Kidney epithelial cell (primary cell): ENCODE measurements at places on chromosomes 11 and 22. TPM values are rescaled to one million over a fixed set of nuclear protein-coding genes. Genes with fewer than 3 reads are reported as not detected.

KRTAP5-7 gene
- not detected in 2 replicates for total RNA-seq

SCGB1C1 gene
- not detected in 2 replicates for total RNA-seq

NAALAD2 gene
- total RNA-seq, result 0.27 and 0.88 TPM in 2 replicates

GALNT18 gene
- 5.6 and 6.6 TPM in 2 replicates for total RNA-seq

DRICH1 gene
- total RNA-seq, result not detected in 2 replicates

MAPK8IP1 gene
- 13.2 and 14.8 TPM in 2 replicates for total RNA-seq

IGF2 gene
- 8.7 and 11.4 TPM in 2 replicates for total RNA-seq

MMP1 gene
- 3.7 and 6.0 TPM in 2 replicates for total RNA-seq

SLC5A1 gene
- 0.38 and 0.55 TPM in 2 replicates for total RNA-seq

GGA1 gene
- total RNA-seq, result 65.9 and 75.2 TPM in 2 replicates

C22orf31 gene
- not detected in 2 replicates for total RNA-seq

ALG12 gene
- total RNA-seq, result 24.3 and 26.2 TPM in 2 replicates

DEFB131B gene
- not detected in 2 replicates for total RNA-seq

E2F8 gene
- total RNA-seq, result 0.04 and 0.14 TPM in 2 replicates

DNA sequence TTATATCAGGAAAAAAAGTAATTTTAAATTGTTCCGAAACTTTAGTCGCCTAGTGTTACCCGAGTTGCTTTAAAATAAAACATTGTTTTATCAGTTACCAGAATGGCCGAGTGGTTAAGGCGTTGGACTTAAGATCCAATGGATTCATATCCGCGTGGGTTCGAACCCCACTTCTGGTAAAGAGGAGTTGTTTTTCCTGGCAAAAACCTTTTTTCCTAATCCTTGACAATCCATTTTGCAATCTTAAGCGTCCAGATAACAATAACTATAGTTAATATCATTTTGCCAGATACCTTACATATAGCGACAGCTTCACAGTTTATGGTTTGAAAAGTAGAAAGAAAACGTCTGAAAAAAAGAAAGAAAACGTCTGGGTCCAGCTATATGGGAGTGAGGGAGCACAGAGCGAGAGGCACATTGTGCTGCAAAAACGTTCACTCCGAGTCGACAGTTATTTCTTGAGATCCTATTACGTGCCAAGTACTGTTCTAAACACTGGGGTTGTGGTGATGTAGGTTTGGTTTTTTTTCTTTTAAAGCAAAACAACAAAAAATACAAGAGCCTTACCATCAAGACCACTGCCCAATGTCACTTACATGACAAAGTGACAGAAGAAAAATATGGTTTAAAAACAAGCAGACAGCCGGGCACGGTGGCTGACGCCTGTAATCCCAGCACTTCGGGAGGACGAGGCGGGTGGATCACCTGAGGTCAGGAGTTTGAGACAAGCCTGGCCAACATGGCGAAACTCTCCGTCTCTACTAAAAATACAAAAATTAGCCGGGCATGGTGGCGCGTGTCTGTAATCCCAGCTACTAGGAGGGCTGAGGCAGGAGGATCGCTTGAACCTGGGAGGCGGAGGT, 40.6 kb downstream of the OR4D9 start:
- DNase-seq, result no peak

GRCh38 chr11:120179057-120179672, 31.7 kb upstream of the OAF start:
- no peak for DNase-seq

DNA sequence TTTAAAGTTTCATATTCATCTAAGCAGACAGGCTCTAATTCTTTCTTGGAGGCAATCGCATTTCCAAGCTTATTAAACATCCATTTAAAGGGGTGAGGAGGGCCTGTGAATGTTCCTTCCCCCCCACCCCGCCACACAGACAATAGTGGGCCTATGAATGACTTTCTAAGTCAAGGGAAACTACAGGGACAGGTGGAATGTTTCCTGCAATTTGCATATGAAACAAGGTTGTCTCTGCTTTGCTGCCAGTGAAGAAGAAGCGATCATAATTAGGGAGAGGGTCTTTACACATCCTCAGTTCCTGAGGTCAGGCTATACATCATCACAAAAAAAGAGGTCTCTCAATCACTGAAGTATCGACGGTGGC, 127.9 kb upstream of the OPCML start:
- no peak for DNase-seq

- no peak for DNase-seq
Observed at GRCh38 chr22:30224161-30224857, 22.2 kb downstream of the LIF start.

GRCh38 chr22:22167791-22168189, 76.8 kb upstream of the VPREB1 start:
- no peak for DNase-seq

DNA sequence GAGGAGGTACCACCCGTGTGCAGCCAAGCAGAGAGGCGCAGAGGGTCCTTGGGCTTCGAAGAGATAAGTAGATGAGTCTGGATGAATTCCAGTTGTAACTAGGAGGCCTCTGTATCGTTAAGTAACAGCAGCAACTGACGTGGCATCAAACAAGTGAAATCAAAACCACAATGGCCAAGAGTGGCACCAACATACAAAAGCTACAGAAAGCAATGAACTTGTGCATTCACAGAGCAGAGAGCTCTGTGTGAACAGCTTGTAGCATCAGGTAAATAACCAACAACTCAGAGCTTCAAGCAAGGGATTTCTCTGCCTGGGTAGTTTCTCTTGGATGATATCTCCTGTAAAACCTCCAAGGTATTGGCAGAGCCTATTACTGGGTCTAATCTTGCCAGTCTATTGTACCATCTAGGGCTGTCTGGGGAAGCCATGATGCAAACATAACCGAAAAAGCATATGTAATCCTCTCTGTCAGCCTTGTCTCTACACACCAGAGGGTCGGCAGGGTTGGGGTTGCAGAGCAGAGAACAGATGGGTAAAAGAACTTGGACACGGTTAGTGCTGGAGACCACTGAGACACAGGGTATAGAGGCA, 83.1 kb upstream of the USP47 start:
- DNase-seq, result no peak

- peak; percentile 63 for DNase-seq
Observed at GRCh38 chr11:75428281-75428724, 4.7 kb downstream of the KLHL35 start.

DNA sequence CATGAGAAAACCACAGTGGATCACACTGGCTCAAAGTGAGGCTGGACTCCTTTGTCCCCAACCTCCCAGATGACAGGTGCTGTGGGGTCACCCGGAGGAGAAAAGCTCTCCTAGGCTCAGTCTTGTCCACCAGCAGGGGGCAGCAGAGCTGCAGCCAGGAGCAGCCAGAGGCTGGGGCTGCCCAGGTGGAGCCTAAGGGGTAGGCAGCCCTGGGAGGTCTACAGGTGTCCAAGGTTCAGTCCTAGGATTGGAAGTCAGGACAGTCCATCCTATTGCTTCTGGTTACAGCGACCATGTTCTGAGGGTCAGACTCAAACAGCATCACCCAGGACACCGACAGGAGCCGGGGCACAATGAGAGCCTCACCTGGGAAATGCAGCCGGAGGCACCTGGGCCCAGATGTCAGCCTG, 77.6 kb upstream of the IGLL5 start:
- no peak for DNase-seq

- DNase-seq, result no peak
Observed at GRCh38 chr22:17120281-17120680, 879 bp downstream of the TMEM121B start.

GRCh38 chr11:31199378-31199777, 170.2 kb downstream of the DCDC1 start:
- no peak for DNase-seq

GRCh38 chr11:8067929-8068575, 13.0 kb upstream of the TUB start:
- no peak for DNase-seq

DNA sequence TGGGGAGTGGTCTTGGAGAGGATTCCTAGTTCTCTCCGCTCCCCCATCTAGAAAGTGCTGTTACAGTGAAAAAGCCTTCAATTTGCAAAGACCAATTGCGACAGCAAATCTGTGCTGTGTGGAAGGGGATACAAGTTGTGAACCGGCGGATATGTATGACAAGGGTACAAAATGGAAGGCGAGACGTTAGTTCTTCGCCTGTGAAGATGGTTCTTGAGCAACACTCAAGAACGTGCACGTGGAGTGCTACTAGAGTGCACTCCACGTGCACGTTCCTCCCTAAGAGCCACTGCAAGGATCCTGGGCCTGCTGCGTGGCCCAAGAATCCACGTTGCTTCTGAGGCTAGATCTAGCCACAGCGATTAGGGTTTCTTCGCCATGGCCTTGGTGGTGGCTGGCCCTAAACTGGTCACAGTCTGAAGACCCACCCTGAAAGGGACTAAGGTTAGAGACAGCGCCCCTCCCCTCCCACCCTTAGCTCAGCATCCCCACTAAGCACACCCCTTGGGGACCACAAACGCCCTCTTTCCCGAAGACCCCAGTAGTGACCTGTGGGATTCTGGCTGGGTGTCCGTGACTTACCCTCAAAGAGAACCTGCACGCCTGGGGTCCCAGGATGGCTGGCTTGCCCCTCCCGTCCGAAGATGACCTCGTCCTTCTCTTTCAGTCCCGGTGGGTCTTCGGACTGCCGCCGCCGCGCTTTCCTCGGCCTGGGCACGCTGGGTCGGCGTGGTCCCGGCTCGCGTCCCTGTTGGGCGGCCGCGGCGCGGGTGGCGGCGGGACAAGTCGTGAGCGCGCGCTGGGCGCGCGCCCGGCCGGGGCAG, 519 bp upstream of the PDE3B start:
- DNase-seq, result no peak

GRCh38 chr11:9953994-9954626, 290.2 kb downstream of the SWAP70 start:
- DNase-seq, result no peak

DNA sequence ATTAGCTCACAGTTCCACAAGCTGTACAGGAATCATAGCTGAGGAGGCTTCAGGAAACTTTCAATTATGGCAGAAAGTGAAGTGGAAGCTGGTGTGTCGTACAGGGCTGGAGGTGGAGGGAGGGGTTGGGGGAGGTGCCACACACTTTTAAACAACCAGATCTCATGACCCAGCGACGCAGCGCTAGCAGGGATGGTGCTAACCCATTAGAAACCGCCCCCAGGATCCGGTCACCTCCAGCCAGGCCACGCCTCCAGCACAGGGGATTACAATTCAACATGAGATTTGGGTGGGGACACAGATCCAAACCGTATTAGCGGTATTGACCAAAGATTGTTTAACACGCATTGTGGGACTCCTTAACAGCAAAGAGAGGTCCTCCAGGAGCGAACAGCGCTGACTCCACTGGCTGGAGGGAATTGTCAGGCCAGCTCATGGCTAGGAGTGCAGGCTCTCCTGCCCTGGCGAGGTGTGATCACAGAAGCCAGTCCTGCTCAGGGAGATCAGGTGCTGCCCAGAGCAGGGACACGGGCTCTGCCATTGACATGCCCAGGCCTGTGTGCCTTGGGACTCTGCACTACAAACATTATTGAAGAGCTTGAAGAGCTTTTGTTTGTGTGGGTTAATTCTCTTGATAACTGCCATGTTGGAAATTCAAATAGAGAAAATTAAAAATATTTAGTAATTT, 215.3 kb downstream of the TBC1D22A start:
- no peak for DNase-seq

DNA sequence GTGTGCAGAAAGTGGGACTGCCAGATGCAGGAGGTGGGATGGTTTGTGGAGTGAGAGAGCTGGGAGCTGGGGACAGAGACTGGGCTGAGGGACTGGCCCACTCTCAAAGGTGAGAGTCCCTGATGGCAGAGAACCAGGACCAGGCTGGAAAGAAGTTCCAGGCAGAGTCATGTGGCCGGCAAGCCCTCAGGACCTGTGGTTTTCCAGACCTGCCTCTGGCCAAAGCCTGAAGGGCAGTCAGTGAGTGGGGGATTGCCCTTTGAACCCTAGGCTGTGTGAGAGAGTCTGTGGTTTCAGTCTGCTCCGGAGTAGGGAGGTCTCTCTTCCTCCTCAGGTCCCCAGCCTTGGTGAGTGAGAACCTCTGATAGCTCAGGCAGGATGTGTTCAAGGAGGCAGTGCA, 17.0 kb downstream of the KCNC1 start:
- DNase-seq, result no peak

DNA sequence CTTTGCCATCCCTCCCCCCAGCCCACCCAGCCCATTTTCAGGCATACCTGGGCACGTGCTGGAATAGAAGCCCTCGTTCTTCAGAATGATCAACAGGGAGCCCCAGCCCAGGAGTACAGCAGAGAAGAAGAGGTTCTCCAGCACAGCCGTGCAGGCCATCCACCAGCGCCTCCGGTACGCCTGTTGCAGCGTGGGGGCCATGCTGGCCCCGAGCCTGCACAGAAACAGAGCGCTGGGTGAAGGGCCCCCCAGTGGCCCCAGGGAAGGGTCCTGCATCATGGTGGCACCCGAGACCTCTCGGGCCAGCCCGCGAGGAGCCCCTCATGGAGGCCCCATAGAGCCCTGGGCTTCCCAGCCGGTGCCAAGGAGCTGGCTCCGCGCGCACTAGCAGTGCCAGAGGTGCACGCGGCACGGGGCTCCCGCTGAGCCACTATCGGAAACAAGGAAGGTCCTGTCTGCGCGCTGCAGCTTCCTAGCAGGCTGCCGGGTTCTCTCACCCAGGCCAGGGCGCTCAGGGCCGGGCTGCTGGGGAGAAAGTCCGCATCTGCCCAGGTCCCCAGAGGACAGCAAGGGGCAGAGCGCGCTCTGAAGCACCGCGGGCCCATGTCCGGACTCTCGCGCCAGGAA, 1.5 kb downstream of the SLC43A1 start:
- DNase-seq, result no peak

GRCh38 chr11:72234920-72235319, 9.1 kb downstream of the PHOX2A start:
- DNase-seq, result no peak

- DNase-seq, result no peak
Observed at GRCh38 chr11:19323502-19323901, 82.8 kb upstream of the E2F8 start.

GRCh38 chr11:115168229-115168671, 336.0 kb downstream of the CADM1 start:
- no peak for DNase-seq

DNA sequence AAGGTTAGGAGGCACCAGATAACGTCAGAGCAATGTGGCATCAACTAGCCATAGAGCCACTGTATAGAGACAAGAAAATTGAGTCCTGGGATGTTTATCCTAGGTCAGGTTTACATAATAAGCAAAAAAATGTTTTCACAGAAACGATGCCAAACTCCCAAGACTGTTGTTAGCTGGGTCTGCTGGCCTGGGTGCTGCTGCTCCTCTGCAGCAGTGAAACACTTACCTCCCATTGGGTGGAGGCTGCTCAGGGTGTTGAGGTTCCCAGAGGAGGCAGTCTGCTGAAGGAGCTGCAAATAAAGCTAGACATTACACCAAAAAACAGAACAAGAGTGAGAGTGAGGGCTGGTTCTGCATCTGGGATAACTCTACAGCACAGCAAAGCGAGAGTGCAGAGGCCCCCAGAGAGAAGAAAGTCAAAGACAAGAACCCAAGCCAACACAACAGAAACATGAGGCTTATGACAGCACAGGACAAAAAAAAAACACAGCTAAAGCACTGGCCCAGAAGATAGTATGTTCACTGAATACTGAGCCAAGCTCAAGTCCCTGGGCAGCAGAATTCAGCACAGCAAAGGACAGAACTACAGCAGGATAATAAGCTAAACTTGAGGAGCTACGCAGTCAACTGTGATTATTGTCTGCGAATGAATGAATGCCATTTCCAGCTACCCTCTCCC, 29.9 kb upstream of the RAPSN start:
- DNase-seq, result no peak

GRCh38 chr22:22487869-22488597, 20.5 kb downstream of the ZNF280B start:
- DNase-seq, result no peak

GRCh38 chr11:1964955-1965354, 17.8 kb downstream of the MRPL23 start:
- DNase-seq, result no peak

- no peak for DNase-seq
Observed at GRCh38 chr22:48891688-48892577, 935.7 kb downstream of the BRD1 start.
